ENCODE measurements at places on chromosomes 11 and 22.

- no peak for DNase-seq
Observed at GRCh38 chr11:86014221-86014620, 54.7 kb downstream of the PICALM start.

DNA sequence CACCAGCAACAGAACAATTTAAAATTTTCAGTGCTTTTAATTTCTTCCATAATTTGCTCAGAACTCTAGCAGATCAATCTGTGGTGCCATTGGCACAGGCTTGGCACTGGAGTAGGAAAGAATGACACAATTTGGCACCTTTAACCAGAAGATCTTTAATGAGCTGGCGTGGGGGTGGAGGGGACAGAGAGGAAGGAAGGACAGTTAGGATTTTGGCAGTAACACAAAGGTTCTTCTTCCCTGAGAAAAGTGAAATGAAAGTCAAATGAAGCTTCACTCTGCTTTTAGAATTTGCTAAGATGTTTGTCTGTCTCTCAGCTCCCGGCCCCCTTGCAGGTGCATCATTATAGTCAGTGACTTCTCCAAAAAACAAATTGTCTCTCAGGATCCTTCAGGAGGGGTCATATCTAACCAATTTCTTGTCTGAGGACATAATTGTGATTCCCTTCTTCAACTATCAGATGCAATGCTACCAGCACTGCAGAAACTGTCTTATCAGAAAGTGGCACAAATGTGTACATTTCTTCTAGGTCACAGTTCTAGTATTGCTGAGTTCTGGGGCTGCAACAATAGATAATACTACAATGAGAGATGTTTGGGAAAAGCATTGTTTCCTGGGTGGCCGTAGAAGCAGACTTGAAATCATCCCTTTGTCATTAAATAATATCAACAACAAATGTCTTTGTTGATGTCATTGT, 66.8 kb downstream of the CSTPP1 start:
- peak; percentile 49 for DNase-seq

- no peak for DNase-seq
Observed at GRCh38 chr11:22554221-22554620, 71.4 kb downstream of the FANCF start.

DNA sequence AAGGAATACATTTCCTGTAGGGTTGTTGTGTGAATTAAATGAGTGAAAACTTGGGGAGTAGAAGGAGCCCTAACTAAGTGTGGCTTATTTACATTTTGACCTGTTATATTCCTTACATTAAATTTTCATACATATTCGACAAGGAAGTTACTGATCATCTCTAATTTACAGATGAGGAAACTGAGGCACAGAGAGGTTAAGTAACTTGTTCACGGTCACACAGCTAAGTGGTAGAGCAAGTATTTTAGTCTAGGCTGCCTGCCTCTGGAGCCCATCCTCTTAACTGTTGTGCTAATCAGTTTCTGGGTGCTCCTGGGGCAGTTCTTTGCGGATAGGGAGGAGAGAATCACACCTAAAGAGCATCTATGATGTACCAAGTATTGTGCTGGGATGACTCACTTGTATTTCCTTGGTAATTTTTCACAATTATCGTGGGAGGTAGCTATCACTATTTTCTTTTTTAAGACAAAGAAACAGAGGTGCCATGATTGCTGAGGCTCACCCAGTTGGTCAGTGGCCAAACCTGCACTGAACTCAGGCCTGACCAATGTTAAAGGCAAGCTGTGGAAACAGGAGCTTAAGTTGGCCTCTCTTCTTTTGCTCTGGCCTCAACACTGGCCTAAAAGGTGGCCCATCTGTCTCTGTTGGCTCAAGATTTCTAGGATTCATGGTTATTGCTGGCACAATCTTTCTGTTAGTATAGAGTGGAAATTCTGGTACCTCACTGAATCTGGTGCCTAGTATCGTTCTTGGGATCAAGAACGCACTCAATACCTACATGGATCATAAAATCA, 2.9 kb upstream of the ELF5 start:
- no peak for DNase-seq

DNA sequence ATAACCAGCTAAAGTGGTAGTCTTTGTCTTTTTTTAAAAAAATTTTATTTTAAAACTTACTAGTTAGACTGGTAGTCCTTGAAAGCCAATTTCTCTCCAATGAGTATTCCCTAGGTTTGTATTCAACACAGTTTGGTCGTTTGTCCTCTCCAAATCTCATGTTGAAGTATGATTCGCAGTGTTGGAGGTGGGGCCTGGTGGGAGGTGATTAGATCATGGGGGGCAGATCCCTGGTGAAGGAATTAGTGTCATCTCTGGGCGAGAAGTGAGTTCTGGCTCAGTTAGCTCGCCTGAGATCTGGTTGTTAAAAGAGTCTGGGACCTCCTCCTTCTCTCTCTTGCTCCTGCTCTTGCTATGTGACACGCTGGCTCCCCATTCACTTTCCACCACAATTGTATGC, 18.0 kb downstream of the FLI1 start:
- DNase-seq, result no peak

DNA sequence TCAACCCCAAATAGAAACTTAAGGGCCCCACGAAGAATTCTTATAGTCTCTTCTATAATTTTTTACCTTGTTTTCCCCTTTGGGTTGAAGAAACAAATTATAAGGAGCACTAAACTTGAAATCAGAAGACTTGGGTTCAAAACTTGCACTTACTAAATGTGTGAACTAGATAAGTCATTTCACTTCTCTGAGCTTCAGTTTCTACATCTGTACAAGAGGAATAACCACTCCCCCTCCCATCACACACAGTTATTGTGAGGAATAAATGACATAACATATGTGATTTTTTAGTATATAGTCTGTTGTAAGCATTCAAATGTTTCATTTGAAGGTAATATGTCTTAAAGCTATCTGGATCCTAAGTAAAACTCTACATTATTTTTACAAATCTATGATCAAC, 78.8 kb downstream of the LIF start:
- DNase-seq, result no peak

DNA sequence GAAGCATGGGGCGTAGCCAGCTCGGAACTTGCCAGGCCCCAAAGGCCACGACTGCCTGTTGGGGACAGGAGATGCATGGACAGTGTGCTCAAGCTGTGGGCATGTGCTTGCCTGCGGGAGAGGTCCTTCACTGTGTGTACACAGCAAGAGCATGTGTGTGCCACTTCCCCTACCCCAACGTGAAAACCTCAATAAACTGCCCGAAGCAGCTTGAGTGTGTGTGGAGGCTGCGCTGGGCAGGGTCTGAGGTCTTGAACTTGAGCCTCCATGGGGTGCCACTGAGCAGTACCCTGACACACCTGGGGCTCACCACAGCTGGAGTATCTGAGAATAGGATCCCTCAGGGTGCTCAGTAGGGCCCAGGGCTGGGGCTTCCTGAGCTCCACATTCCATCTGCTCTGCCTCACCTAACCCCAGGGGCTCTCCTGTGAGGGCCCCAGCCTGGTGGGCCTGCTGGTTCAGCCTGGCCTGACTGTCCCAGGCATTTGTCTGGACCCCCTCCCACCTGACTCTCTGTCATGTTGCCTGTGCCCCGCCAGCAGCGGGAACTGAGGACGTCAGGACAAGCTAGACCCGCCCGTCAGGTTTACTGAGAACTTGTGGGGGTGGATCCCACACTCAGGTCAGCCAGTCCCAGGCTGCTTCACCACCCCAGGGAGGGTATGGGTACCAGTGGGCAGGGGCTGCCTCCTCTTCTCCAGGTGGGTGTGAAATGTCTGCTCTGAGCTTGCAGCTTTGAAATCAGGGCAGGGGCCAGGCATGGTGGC, 3.2 kb downstream of the RASSF7 start:
- no peak for DNase-seq

DNA sequence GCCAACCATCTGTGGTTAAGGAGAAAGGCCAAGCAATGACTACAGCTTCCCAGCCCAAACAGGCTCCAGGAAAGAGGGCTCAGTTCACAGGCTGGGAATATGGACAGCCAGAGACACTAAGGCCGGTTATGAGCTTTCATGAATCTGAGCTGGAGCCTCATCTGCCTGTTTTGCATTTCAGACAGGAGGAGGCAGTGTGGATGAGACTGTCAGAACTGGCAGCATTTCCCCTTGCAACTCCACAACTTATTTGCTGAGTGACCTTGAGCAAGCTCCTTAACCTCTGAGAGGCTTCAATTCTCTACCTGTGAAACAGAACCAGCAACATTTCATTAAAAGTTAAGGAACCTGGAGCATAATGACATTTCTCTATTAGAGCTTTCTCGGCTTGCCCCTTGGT, 264.0 kb downstream of the ETS1 start:
- no peak for DNase-seq

GRCh38 chr11:113789675-113790320, 10.2 kb downstream of the CLDN25 start:
- DNase-seq, result no peak

- no peak for DNase-seq
Observed at GRCh38 chr11:507727-508515, 879 bp upstream of the RNH1 start.

DNA sequence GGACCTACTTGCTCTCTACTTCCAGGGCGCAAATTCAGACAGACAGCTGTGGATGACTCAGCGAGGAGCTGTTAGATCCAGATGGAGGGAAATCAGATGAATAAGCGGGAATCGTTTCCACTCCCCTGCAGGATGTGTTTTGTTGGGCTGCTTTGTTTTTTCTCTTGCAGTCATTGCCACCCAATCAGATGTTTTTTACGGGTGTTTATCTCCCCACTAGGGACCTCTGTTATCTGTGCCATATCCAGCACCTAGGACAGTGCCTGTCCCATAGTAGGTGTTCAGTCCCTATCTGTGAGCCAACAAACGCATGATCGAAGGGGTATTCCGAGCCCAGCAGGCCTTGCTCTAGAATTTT, 51.1 kb upstream of the PARVG start:
- DNase-seq, result no peak

DNA sequence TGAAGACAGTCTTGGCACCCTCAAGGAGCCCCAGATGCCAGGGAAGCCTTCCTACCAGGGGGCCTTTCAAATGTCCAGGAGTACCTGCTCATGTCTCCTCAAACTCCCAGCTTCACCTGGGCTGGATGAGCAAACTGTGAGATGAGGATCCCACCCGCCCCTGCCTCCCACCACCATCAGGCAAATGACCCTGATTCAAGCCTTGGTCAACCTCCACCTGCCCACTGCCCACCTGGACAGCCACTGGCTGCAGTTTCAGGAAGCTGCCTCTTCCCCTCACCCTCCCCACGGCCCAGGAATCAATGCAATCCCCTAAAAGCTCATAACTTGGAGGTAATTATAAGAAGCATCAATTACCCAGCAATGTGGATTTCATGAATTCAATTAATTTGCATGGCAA, 122.7 kb downstream of the BUD13 start:
- DNase-seq, result no peak

DNA sequence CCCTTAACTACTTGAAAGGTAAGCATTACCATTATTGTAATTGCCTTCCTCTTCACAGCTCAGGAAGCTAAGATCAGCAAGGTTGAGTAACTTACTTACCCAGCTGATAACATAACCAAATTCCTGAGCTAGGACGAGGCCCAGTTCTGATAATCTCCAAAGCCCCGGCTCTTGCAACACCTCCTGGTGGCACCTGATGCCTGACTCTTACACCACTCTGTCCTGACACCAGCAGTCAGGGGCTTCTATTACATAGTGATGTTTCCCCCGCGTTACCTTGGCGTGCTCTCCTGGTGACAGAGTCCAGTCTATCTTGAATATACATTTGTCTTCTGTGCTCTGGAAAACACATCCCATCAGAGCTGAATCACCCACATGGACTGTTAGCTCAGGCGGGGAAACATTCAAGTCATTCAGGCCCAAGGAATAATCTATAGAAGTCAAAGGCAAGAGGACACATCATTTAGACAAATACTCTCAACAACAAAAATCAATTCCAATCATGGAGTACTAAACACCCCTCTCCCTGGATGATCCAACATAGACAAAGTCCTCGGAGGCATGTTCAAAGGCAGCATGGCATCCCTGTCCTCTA, 12.6 kb downstream of the JAML start:
- DNase-seq, result no peak

DNA sequence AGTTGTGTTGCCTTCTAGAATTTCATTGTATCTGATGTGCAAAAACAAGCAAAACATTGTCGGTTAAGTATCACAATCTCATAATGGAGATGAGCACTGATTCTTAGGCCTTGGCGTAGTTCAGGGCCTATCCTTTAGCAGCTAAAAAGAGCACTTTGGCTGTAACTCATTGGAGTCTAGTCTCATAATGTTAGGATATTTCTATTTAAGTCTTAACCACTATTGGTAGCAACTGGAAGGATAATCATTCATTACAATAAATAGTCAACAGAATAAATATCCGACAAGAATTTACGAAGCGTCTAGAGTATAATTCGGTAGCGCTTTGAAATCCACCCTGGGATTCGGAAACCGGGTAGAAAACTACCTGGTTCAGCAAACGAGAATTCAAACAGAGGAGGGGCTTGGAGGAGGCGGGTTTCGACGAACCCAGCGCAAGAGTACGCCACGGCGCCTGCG, 461 bp upstream of the EED start:
- peak; percentile 89 for DNase-seq

GRCh38 chr11:120988603-120989002, 35.3 kb upstream of the TBCEL start:
- no peak for DNase-seq

DNA sequence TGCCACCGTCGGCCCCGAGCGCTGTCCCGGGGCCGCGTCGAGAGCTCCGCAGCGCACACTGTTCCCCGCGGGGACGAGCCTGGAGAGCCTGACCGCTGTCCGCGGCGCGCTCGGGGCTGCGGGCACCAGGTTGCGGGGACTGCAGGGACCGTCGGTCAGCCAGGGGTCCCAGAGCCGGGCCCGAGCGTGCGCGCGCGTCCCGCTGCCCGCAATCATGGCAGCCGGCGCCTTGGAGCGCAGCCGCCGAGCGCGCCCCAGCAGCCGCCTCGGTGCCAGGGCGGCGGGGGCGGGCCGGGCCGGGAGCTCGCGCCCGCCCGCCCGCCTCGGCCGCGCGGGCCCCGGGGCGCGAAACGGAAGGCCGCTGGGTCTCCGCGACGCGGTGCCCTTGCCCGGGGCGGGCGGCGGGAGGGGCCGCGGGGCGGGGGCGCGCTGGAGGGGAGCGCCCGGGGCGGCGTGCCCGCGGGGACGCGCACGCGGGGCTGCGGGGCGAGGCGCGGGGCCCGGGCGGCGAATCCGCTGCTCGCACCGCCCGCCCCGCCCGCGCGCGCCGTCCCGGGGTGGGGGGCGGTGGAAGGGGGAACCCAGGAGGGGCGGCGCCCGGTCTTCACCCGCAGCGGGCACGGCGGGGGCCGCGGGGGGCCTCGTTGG, 79.4 kb upstream of the PPARA start:
- peak; percentile 40 for DNase-seq

GRCh38 chr11:15769203-15769602, 587.1 kb downstream of the SOX6 start:
- no peak for DNase-seq

DNA sequence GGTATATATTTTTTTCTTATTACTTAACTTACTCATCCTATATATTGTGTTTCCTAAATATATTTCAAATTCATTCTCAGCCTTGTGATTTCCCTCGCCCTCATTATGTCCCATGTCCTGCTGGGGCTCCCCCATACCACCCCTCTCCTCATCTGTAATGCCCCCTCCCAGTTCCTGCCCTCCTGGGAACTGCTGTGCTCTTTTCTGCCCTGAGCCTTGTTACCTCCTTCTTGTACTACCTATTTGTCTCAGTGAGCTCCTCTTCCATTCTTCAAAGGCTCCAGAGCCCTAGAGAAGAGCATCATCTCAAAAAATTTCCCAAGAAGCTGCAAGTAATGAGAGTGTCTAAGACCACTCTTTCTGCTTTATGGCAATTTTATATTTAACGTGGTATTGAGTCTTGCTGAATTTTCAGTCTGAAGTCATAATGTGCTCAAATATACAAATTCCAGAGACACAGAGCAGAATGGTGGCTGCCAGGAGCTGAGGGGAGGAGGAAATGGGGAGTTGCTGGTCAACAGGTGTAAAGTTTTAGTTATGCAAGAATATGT, 66.5 kb upstream of the TOP3B start:
- no peak for DNase-seq

GRCh38 chr22:48944433-48944750, 883.3 kb downstream of the BRD1 start:
- DNase-seq, result no peak

All from stimulated activated CD4-positive, alpha-beta T cell treated with anti-CD3 and anti-CD28 coated beads, Interleukin-1b, Interleukin-23, amount 100 ng/mL, for 48 hours (primary cell).